SHP77 treated with DMSO at 0.1 percent for 48 hours (cell line): ENCODE measurements at places on chromosomes 6 and 20.

DNA sequence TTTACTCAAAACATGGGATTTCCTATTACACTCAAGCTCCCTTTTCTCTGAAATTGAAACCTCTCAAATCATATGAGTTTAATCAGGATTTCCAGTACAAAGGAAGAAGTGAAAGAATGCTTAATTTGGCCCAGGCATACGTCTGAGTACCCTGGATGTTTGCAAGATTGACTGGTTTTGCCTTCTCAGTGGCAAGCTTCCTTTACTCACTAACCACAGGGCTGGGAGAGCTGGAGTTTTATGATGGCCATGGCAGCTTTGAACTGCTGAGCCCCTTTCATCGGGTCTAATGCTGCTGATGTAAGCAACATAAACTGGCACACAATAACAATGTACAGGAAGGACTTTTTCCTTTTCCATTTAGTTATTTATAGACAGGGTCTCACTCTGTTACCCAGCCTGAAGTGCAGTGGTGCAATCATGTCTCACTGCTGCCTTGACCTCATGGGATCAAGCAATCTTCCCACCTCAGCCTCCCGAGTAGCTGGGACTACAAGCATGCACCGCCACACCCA is 194.8 kb downstream of the SLC35F1 start:
- DNase-seq = no peak

GRCh38 chr6:113495521-113495920 is 361.6 kb upstream of the MARCKS start:
- DNase-seq = no peak

GRCh38 chr6:150068151-150068550 is 770 bp downstream of the ULBP3 start:
- no peak for DNase-seq

- no peak for DNase-seq
Observed at GRCh38 chr6:26109772-26110171, 22.5 kb downstream of the HFE start.

- DNase-seq = no peak
Observed at GRCh38 chr6:52632011-52632410, 38.9 kb upstream of the TMEM14A start.

DNA sequence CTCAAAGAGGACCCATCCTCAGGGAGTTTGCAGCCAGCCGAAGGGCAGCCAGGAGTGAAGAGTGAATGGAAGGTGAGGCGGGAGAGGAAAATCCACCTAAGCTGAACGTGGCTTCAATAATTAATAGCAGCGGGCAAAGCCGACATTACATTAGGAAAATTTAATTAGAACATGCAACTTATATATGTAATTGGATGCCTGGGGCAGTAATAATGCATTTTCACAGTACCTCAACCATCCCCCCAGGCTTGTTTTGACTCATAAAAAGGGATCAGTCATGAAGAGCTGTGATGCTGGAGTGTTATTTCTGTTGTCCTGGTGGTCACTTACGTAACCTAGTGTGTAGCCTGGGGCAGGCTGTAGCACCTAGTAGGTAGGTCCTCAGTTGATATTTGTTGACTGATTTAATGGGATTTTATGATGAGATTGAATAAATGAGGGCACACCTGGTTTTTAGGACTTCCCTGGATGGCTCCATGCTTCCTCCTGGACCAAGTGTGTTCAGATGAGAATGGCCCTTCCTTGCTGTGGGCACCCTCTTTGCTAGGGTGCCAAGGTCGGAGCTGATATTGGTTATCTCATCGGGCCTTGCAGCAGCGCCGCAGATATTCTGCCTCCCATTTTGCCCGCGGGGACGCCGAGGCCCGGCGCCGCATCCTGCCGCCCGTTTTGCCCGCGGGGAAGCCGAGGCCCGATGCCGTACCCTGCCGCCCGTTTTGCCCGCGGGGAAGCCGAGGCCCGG is 128.8 kb downstream of the CDH26 start:
- DNase-seq = no peak
